ENCODE measurements at places on chromosomes 12 and 14. TPM values are rescaled to one million over a fixed set of nuclear protein-coding genes. Genes with fewer than 3 reads are reported as not detected.

PLA2G1B gene
- polyA plus RNA-seq = 0.41 TPM

DNA sequence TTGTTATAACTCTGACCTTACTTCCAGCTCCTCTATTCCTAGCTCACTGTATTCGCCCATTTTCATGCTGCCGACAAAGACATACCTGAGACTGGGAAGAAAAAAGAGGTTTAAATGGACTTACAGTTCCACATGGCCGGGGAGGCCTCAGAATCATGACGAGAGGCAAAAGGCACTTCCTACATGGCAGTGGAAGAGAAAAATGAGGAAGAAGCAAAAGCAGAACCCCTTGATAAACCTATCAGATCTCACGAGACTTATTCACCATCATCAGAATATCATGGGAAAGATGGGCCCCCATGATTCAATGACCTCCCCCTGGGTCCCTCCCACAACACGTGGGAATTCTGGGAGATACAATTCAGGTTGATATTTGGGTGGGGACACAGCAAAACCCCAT, 14.5 kb upstream of the PHC1 start:
- no peak for DNase-seq

GRCh38 chr12:11861155-11861863, 209.4 kb upstream of the BCL2L14 start:
- no peak for DNase-seq

ADGRD1 gene
- 12.8 TPM for polyA plus RNA-seq

NYNRIN gene
- polyA plus RNA-seq = 58.4 TPM

- no peak for DNase-seq
Observed at GRCh38 chr12:79949098-79949497, 14.2 kb upstream of the PPP1R12A start.

DNA sequence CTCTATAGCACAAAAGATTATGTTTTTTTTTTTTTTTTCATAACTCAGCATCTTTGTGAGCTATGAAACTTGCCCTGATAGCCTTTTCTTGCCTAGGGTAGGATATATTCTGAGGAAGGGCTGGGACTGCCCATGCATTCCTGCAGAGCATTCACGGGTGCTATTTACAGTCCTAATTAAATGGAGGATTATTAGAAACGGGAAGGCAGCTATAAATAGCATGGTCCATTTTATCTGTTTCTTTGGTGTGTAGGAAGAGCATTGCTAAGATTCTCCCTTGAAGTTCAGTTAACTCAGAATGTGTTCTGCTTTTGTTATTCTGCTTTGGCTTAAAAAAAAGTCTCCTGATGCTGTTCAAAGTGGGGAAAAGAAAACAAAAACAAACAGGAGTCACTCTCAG, 630.9 kb downstream of the DIO2 start:
- no peak for DNase-seq

EIF2S3B gene
- polyA plus RNA-seq = 1.3 TPM

DNA sequence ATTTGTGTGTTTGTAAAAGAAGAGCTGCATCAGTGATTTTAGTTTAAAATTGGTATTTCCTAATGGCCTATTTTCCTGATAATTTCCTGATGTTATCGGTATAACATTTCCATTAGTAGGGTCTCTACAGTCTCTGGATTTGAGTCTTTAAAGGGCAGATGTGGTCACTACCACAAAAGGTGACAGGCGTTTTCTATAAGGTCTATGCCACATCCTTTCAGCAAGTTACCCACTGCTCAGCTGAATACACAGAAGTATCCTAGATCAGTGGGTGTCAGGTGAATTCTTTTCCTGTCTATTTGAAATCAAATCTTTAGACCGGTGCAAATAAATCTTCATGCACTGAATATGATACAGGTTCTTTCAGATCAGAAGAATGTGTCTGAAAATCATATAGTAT, 90.2 kb downstream of the LIN7A start:
- DNase-seq = no peak

DNA sequence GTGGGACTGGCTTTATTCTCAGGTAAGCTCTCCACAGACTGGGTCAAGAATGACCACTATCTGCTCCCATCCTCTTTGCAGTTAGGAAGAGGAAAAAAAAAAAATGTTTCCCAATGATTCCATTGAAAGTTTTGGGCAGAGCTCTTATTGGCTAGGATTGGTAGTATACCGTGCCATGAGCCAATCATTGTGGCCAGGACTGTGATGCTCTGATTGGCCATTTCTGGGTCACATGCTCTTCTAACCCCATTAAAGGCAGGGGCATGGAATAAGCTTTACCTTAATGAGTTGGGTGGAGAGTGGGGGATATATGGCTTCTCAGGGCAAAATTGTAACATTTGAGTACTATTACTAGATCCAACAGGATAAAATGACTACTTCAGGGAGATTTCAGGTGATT, 49.4 kb upstream of the WSCD2 start:
- DNase-seq = no peak

DNA sequence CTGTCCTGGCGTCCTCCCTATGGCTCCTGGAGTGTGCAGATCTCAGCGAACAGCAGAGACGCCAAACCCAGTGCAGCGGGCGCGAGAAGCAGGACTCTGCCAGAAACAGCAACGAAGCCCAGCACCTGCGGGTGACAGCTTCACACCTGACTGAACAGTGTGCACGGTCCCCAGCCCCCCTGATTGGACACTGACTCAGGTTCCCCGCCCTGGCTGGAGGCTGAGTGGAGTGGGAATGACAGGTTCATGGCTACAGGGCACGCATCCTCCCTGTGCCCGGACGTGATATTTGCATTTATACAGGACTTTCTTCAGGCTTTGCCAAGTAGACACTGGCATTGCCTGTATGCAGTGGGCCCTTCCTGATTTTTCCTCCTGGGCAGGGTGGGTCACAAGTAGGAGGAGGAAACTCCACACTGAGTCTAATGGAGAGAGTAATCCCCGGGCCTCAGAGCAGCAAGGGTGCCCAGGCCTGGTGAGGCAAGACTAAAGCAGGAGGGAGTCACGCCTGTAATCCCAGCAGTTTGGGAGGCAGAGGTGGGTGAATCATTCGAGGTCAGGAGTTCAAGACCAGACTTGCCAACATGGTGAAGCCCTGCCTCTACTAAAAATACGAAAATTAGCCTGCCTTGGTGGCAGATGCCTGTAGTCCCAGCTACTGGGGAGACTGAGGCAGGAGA, 71.6 kb downstream of the ASCL4 start:
- DNase-seq = no peak

GRCh38 chr12:39375206-39375808, 67.6 kb downstream of the KIF21A start:
- DNase-seq = no peak

DNA sequence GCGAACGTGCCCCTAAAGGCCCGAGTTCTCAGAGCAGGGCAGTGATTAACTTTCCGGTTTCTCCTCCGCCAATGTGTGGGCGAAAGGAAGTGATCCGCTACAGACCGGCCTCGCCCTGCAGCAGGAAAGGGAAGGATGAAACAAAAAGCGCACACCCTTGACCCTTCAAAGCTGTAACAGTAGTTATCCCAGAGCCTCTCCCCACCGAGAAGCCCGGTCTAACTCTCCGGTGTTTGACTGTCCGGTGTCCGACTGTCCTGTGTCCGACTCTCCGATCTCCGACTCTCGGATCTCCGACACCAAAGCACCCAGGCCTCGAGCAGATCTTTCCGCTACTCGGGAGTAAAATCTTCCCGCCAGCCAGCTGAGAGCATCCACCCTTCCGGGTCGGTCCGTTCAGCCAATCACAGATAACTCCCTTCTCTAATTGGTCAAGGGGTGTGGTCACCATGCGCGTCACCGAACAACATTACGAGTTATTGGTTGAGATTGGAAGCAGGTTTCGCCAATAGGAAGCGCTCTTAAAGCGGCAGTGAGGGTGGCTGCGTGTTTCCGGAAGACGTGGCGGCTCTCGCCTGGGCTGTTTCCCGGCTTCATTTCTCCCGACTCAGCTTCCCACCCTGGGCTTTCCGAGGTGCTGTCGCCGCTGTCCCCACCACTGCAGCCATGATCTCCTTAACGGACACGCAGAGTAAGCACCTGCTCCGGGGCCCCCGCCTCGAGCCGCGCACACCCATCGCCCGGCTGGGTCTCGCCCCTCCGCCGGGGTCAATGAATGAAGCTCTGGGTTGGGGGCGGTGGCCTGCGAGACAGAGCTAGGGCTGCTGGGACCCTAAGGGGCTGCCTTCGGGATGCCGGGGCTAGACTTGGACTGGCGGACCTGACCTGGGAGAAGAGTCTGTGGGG, at the start of the genes GOLT1B and RECQL:
TSS of gene GOLT1B (plus strand) at position 532 of the 906 bp plus-strand sequence. CDS start at position 667, 135 bp downstream.
TSS of gene RECQL (minus strand) at position 378 of the 906 bp plus-strand sequence. CDS start 2,065 bp downstream, outside the sequence.
- DNase-seq = peak; percentile 98

DNA sequence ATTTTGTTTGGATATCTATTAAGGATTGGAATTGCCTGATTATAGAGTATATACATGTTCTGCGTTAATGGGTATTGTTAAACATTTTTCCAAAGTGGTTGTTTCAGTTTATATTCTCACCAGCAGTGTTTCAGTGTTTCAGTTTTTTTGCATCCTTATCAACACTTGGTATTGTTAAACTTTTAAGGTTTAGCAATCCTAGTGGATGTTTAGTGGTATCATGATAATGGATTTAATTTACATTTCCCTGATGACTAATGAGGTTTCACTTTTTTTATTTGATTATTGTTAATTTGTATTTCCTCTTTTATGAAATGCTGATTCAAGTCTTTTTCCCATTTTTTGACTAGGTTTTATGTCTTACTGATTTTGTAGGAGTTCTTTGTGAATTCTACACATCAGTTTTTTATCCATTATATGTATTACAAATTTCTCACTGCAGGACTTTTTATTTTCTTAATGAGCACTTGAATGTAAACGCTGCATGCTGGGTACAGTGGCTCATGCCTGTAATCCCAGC, 23.7 kb downstream of the YLPM1 start:
- no peak for DNase-seq

- no peak for DNase-seq
Observed at GRCh38 chr14:85118274-85118673, 411.7 kb upstream of the FLRT2 start.

- DNase-seq = no peak
Observed at GRCh38 chr14:89543425-89543790, 126.4 kb upstream of the FOXN3 start.

GRCh38 chr12:123621619-123622530, 11.6 kb downstream of the EIF2B1 start:
- DNase-seq = no peak

GRCh38 chr12:16603916-16604575, 1.9 kb downstream of the LMO3 start:
- DNase-seq = no peak

DNA sequence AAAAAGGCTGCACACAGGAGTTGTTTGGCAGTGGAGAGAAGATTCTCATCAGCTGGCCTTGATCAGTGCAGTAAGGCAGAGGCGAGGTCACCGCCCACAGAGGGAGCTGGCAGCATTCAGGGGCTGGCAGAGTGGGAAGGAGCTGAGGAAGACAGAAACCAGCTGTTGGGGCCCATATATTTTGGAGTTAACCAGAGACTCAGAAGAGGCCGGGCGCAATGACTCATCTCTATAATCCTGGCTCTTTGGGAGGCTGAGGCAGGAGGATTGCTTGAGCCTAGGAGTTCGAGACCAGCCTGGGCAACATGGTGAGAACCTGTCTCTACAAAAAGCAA, 17.7 kb downstream of the SMCO2 start:
- DNase-seq = no peak

GRCh38 chr12:115386946-115387345, 703.0 kb upstream of the TBX3 start:
- no peak for DNase-seq

DNA sequence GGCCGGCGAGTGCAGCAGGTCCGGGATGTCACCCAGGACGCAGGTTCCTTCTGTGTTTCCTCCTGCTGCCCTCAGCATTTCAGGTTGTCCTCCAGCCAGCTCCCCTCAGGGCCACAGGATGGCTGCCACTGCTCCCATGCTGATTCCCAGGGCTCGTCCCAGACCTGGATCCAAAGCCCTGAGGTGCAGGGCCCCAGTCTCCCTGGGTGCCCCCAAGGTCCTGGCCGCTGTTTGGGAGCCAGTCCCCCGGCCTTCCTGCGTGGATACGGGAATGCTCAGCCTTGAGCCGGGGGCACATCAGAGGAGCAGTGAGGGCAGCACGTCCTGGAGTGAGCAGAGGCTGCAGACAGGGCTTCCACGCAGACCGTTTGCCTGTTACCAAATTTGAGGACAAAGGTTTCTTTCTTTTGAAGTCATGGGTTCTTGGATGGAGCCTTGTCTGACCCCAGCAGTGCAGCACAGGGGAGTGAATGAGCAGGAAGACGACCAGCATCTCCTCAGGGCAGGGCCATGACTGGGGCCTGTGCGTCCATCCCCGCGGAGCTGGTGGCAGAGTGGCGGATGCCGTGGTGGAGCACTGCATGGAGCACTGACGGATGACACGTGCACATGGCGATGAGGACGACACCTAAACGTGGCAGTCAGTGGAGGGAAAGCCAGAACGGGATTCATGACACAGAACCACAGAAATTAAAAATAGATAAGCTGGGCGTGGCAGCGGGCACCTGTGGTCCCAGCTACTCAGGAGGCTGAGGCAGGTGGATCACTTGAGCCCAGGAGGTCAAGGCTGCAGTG, 12.5 kb upstream of the CACNA2D4 start:
- DNase-seq = no peak

GRCh38 chr14:102280376-102280962, 24.5 kb downstream of the MOK start:
- no peak for DNase-seq

HVCN1 gene
- polyA plus RNA-seq = 9.8 TPM

DNA sequence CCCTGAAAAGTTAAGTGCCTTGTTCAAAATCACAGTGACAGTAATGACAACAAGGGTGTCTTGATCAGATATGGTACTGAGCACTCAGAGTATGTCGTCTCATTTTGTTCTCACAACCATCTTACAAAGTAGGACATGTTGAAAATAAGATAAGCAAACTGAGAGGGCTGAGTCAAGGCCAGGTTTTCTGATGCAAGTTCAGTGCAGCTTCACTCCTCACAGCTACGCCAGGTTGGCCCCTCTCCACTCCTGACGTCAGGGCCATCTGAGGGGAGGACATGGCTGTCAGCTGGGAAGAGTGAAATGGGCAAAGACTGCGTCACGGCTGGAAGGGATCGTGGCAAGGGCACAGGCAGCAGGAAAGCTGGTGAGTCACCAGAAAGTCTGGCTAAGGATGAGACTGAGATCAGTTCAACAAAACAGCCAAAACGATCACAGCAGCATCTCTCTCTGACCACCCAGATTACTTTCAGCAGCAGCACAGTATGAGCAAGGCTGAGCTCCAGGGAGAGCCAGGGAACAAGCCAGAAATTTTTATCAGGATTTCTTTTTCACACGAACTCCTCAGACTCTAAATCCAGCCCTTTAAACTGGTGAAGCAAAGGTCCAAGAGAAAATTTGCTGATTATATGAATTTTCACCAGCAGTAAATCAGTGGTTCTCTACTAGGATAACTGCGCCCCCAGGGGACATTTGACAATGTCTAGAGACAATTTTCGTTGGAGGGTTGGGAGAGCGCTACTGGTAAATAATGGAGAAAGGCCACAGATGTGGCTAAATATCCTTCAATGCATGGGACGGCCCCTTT, 297.9 kb upstream of the AMIGO2 start:
- DNase-seq = no peak

- no peak for DNase-seq
Observed at GRCh38 chr12:2482938-2483660, 311.7 kb upstream of the FKBP4 start.

Measured in renal pelvis (tissue), 12 donors.